Stimulated activated CD8-positive, alpha-beta memory T cell treated with anti-CD3 and anti-CD28 coated beads, Interleukin-7, amount 100 ng/mL, for 48 hours (primary cell): ENCODE measurements at places on chromosomes 1 and 21.

- no peak for DNase-seq
These were observed at the start of gene PAX7 for GRCh38 chr1:18630511-18631495. Gene PAX7 (plus strand): TSS chr1:18630846. CDS start chr1:18631604, 758 bp downstream.

DNA sequence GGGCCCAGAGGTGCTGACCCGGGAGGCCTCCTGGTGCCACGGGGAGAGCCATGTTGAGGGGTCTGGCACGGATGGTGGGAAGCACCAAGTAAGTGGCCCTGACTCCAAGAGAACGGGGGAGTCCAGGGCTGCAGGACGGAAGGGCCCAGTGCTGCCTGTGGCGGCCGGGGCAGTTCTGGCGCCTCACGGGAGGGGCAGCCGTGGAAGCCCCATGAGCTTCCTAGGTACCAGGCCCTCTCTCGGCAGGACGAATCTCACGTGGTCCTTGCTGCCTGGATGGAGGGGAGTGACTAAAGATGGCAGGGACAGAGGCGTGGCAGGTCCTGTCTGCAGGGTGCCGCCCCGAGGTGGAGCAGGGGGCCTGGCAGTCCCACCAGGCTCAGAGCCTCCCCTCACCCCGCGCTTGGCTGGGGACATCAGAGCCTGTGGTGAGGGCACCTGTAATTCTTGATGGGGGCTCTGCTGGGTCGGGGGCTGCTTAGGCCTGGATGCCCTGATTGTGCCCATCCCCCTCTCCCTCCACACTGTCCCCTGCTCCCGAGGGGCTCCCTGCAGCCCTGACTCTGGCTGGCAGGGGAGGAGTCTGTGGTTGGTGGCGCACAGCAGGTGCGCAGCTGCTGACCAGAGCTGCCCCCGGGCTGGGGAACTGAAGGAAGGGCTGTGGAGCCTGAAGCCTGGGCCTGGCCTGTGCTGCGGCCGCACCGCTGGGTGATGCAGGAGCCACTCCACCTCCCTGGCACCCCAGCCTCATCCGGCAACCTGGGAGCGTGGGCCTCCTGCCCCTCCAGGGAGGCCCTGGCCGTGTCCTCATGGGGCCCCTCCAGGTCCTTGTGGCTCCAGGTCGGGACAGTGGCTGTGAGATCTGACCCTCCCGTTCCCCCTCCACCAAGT is 31.4 kb downstream of the POFUT2 start:
- no peak for DNase-seq

- DNase-seq: no peak
These were observed 203.0 kb downstream of the TOMM20 start for GRCh38 chr1:234925440-234926263.

DNA sequence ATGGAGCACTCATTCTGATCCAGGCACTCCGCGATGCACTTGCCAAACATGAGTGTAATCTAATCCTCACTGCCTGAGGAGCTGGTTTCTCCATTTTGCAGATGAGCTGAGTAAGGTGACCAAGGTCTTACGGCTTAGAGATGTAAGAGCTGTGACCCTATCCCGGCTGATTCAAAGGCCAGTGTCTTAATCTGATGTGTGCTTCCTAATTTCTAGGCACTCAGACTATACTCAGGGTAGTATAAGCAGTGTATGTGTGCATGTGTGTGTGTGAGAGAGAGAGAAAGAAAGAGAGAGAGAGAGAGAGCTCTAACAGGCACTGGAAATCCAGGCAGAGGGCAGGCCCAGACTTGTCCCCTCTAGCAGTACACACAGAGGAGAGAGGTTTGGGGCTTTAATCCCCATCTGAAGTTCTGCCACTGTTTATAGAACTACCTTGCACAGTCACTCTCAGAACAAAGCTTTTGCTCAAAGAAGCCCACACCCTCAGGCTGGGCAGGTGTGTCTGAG is 188.2 kb downstream of the ZBTB18 start:
- DNase-seq: no peak

- no peak for DNase-seq
These were observed 152.0 kb downstream of the CHRM3 start for GRCh38 chr1:239538239-239538988.

DNA sequence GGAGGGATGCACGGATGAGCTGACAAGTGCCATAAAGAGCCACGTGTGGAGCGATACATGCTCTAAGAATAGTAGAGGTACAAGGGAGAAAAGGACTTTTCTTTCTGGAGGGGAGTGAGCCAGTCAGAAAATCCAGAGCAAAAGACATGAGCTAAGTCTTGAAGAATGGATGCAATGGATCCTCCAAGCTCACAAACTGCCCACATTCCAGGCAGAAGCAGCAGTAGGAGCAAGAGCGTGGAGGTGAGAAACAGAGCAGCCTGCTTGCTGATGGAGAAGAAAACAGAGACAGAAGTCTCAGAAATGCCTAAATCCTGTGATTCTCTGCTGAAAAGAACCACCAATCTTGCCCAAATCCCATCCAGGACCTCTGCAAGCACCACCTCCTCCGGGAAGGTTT is 78.2 kb upstream of the RALGPS2 start:
- DNase-seq: no peak

- no peak for DNase-seq
These were observed 61.5 kb downstream of the GNG12 start for GRCh38 chr1:67771749-67772148.

DNA sequence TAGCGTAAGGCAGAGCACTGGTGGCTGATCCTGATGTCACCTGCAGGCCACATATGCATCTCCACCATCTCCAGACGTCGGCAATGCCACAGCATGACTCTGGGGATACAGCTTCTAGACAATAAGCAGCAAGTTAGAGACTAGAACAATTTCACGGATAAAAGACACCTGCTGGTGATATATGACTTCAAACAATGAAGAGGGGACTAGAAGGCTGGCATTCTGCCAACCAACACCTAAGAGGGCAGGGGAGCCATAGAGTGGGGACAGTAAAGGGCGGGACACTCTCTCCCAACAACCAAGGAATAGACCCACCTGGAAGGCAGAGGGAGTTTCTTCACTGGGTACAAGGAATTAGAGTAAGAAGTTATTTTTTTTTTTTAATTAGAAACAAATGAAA is 126.7 kb downstream of the SIM2 start:
- no peak for DNase-seq

GRCh38 chr1:34373912-34374311 is 197.2 kb downstream of the C1orf94 start:
- no peak for DNase-seq

DNA sequence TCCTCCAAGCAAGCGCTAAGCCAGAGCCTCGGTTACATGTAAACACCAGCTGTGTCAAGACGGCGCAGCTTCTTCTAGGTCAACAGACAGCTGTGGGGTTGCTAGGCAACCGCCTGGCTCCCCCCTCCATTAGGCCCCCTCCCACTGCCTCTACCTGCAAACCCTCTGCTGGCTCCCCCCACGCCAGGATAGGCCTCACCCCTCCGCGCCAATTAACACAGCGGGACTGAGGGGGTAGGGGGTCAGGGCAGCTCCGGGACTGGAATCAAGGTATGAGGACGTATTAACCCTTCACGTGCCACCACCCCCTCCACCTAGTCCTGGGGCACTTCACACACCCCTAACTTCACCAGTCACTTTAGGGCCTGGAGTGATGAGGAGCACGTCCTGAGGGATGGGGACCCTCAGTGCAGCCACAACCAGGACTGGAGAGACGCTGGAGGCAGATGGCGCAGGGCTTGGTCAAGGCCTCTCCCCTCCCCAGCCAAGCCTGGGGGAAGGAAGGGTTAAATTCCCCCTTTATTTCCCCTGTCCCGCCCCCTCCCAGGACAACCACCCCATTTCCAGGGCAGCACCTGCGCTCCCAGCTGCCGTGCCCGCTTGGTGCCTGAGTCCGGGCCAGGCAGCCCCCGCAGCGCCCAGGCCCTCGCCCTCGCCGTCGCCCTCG is 37.4 kb upstream of the WASF2 start:
- DNase-seq: no peak

- DNase-seq: peak; percentile 11
These were observed 9.6 kb downstream of the TENT5C start for GRCh38 chr1:117615474-117615873.

DNA sequence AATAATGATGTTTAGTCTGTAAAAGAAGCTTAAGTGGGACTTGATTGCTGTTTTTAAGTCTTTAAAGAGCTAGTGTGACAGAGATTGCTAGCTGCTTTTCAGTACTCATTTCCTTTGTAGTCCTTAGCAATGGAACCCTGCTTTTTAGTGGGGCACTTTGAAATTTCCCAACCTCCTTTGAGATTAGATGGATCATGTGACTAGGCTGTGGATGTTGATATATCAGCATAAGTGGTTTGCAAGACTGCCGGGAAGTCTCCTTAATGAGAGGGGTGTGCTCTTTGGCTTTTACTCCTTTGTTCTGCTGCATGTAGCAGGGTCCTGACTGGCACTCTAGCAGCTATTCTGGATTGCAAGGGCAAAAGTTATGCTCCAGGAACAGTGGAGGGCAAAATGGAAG is 11.2 kb upstream of the RCOR3 start:
- DNase-seq: no peak

DNA sequence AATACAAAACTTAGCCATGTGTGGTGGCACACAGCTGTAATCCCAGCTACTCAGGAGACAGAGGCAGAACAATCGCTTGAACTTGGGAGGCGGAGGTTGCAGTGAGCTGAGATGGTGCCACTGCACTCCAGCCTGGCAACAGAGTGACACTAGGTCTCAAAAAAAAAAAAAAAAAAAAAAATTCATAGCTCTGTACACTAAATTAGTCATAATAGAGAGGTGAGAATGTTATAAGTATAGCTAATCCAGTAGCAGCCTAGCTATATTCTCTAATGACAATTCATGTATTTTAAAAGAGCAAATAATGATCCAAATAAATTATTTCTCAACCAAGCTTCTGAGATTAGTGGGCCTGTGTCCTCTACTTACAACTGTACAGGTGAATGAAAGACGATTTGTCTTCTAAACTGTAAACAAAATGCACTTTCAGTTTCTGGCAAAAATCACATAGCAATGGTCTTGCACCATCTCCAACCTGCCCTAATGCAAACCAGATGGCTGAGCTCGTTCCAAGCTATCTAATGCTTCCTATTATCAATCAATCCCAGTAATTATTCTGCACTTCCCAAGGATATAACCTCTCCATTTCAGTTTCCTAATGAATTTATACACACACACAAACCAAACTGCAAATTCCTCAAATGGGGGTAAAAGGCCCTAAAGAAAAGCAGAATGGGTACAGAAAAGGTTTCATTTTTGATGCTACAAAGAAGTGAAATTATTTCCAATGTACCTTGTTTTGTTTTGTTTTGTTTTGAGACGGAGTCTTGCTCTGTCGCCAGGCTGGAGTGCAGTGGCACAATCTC is 56.5 kb downstream of the GATAD2B start:
- DNase-seq: no peak

- DNase-seq: no peak
These were observed 9.1 kb upstream of the AADACL4 start for GRCh38 chr1:12634696-12635202.

GRCh38 chr1:28779751-28780408 is 32.1 kb upstream of the OPRD1 start:
- no peak for DNase-seq

- no peak for DNase-seq
These were observed 68.8 kb upstream of the SSX2IP start for GRCh38 chr1:84758968-84759491.

DNA sequence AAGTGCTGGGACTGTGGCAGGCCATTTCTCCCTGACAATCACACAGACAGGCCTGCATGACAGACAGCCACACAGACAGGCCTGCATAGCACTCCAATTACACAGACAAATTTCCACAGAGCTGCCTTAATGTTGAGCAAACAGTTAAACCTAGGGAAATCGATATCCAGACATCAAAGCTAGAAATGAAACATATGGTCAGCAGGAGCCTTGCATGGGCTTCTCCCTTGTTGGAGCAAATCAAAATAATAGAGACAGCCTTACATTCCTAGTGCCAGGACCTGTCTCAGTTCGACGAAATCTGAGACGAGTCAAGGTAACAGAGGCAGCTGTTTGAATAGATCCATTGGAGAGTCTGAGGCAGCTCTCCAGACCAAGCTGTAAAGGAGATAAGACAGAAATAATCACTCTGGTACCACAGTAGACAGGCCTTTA is 42.4 kb downstream of the OLFML3 start:
- DNase-seq: no peak

- no peak for DNase-seq
These were observed 9.6 kb downstream of the VPS26C start for GRCh38 chr21:37257511-37257966.

DNA sequence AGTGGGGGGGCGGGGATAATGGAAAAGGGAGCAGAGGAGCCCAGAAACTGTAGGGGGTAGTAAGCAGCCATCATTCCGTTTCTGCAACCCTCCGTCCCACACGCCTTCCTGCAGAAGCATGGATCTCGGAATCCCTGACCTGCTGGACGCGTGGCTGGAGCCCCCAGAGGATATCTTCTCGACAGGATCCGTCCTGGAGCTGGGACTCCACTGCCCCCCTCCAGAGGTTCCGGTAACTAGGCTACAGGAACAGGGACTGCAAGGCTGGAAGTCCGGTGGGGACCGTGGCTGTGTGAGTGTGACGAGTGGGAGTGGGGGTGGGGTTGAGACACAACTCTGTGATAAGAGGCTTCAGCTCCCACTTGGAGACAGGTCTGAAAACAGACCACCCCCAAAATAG is 706 bp downstream of the CREB3L4 start:
- no peak for DNase-seq

DNA sequence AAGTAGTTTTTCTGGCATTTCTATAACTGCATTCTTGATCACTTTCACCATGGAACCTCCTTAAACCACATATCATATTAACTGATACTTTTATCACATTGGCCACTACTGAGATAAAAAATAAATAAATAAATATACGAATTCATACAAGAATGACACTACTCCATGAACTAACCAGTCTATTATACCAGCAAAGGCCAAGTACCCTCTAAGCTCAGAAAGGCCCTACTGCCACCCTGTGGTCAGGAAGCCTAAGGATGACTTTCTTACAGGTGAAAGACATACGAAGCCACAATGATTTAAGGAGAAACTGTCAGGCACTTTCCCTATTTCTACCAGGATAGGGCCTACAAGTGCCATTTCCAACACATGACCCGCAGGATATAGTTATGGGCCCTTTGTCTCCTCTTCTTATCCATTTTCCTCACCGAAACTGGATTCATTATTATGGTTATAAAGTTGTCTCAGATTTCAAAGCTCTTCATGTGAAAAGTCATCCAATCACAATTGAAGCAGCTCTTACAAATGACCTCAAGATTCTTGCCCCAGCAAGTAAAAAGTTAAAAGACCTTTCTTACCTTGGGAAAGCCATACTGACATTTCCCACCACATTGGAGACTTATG is 23.9 kb downstream of the DNAJC8 start:
- DNase-seq: no peak

DNA sequence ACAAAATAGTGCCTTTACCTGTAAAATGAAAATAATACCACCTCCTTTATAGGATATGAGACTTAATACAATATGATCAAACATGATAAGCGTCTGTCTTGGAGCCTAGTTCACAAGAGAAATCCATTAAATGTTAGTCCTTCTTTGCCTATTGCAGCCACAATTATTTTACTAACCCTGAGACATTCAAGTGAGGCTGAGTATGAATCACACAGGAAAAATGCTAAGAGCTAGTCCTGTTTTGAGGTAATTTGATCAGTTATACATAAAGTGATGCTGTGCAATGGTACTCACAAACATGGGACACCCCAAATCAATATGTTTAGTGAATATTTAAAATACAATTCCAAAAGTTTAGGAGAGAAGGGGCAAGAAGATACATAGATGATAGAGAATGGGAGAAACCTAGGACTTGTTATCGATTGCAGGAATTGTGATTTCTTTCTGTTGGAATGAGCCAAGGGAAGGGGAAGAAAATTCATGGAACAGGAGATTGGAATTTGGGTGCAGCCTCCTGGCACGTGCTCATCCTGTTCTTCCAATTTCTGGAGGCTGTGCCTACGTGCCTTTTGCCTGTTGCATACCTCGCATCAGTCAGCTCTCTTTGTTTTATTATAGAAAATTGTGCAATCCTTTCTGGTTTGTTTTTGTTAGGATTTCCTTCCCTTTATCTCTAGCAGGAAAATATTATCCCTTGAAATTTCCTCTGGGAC is 39.9 kb upstream of the BACH1 start:
- no peak for DNase-seq
